Stimulated activated CD8-positive, alpha-beta memory T cell treated with anti-CD3 and anti-CD28 coated beads, Interleukin-4, amount 100 ng/mL, for 1 hour (primary cell): ENCODE measurements at places on chromosomes 16 and 17.

DNA sequence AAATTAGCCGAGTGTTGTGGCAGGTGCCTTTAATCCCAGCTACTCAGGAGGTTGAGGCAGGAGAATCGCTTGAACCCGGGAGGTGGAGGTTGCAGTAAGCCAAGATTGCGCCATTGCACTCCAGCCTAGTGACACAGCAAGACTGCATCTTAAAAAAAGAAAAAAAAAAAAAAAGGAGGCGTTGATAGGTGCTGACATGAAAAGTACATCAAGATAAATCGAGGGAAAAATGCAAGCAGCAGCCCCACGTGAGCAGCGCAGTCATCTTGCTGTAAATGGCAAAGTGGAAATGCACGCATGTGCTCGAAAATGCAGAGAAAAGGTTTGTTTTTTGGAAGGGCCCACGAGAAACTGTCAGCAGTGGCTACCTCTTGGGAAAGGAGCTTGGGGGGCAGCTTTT is 20.9 kb downstream of the MXRA7 start:
- DNase-seq: no peak

- no peak for DNase-seq
Measured at GRCh38 chr17:41010441-41010840, 1.5 kb upstream of the KRTAP3-1 start.

DNA sequence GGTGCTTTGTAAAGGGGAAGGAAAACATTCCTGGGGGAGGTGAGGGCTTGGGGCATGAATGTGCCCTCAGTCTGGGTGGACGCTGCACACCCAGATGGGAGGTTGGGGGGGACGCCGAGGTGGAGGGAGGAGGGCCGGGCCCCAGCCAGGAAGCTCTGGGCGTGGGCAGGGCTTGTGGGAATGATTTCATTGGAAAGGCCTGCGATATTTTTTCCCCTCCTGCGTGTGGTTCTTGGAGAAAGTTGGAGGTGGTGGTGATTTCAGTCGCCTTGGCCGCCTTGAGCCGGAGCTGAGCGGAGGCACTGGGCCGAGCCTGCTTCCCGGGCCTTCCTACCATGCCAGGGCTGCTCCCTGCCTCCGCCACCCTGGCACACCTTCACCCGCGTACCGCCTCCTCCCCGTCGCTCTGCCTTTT is 26.4 kb upstream of the CLEC18A start:
- no peak for DNase-seq

DNA sequence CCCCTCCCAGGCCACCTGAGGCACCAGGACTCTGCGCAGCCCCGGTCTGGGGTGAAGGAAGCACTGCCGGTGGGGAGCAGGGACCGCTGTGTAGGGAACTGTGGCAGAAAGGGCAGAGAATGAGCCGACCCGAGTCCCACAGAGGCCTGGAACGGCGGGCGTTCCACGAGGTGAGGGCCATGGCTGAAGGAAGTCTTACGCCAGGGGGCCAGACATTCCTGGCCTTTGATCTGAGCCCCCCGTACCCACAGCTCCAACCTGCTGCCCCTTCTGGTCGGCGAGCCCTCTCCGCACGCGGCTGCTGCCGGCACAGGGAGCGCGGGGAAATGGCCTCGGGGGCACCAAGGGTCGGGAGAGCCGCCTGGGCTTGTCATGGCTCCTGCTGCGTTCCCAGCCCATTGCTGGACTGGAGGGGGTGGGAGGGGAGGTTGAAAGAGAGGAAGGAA is 1.4 kb upstream of the WNT3 start:
- DNase-seq: no peak

DNA sequence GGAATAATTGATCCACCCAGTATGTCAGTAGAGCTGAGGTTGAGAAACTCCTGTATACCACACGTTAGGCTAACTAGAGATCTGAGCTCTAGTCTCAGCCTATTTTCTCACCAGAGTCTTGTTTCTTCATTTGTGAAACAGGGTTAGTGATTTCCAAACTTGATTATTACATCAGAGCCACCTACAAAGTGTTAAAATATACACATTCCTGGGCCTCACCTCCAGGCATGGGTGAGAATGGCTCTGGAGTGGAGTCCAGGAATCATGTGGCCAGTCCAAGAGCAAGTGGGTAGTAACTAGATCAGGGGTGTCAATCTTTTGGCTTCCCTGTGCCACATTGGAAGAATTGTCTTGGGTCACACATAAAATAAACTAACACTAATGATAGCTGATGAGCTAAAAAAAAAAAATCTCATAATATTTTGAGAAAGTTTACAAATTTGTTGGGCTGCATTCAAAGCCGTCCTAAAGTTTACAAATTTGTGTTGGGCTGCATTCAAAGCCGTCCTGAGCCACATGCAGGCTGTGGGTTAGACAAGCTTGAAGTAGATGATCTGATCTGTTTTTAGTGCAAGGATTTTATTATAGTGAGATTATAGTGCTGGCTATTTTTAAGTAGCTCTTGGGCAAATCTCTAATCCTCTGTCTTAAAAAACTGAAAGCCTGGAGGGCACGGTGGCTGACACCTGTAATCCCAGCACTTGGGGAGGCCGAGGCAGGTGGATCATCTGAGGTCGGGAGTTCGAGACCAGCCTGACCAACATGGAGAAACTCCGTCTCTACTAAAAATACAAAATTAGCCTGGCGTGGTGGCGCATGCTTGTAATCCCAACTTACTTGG is 20.4 kb downstream of the PRCD start:
- DNase-seq: no peak

DNA sequence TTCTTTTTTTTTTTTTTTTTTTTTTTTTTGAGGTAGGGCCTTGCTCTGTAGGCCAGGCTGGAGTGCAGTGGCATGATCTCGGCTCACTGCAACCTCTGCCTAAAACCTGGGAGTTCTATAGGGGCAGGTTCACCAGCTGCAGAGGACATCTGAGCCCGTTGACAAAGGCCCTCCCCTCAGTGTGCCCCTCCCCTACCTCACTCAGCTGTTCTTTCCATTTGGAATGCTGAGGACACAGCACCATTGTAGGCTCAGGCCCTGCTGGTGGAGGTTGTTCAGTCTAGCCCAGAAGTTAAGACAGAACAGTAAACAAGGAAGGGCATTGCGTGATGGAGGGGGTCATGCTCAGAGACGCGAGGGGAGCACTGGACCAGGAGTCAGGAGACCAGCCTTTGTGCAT is 21.8 kb upstream of the KIF19 start:
- no peak for DNase-seq

DNA sequence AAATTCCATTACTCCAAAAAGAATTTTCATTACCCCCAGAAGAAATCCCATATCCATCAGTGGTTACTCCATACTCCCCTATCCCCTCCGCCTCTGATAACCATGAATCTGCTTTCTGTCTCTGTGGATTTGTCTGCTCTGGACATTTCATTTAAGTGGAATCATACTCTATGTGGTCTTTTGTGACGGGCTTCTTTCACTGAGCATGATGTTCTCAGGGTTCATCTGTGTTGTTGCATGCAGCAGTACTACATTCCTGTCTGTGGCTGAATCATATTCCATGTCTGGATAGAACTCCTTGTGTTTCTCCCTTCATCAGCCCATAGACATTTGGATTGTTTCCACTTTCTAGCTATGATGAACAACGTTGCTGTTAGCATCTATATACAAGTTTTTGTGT is 59.5 kb upstream of the IRX3 start:
- DNase-seq: no peak

- DNase-seq: no peak
Measured at GRCh38 chr16:56916571-56917403, 15.2 kb upstream of the HERPUD1 start.

DNA sequence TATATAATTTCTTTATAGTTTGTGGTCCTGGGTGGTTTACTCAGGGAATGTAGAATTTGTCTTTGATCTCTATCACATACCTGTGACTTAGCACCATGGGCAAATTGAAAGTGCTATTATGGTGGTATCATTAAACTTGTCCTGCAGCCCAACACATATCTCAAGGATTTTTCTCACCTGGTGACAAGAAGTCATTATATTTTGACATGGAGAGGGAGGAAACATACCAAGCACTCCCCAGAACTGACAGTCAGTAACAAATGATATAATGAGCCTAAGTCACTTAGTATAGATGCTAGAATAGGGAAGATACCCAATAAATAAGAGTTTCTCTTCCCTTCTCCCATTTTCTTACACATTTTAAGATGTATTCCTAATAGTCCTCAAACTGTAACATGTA is 805.5 kb upstream of the KIF2B start:
- DNase-seq: no peak

GRCh38 chr17:69773081-69773480 is 301.9 kb upstream of the KCNJ16 start:
- DNase-seq: no peak

DNA sequence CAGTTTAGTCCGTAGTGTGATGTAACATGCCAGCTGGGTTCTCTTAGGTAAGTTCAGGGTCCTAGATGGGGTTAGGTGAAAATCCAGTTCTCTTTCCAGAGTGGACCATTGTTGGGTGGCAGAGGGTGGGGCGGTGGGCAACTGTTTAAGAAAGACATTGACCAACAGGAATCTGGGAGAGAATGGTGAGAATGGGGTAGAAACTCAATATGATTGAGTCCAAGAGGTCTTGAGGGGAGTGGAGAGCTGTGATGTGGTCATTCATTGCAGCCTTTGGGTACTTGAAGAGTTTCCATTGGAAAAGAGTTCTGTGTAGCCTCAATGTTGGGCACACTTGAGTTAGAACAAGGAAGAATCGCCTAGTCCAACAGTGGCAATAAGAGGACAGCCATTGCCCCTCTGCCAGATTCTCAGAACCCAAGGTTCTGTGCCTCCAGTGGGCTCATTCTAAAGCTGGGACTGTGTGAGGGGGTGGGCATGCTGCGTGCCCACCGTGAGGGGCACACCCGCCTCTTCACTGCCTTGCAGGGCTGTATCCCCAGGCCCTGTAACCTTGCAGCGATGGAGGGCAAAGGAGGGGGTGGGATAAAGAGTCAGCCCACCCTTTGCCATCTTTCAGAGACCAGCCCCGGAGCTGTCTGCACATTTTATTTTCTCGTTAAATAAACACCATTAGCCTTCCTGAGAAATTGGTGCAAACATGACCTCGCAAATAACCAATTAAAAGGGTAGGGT is 208.1 kb downstream of the CCDC182 start:
- DNase-seq: no peak

- DNase-seq: no peak
Measured at GRCh38 chr16:50027829-50028228, 2.8 kb downstream of the CNEP1R1 start.

DNA sequence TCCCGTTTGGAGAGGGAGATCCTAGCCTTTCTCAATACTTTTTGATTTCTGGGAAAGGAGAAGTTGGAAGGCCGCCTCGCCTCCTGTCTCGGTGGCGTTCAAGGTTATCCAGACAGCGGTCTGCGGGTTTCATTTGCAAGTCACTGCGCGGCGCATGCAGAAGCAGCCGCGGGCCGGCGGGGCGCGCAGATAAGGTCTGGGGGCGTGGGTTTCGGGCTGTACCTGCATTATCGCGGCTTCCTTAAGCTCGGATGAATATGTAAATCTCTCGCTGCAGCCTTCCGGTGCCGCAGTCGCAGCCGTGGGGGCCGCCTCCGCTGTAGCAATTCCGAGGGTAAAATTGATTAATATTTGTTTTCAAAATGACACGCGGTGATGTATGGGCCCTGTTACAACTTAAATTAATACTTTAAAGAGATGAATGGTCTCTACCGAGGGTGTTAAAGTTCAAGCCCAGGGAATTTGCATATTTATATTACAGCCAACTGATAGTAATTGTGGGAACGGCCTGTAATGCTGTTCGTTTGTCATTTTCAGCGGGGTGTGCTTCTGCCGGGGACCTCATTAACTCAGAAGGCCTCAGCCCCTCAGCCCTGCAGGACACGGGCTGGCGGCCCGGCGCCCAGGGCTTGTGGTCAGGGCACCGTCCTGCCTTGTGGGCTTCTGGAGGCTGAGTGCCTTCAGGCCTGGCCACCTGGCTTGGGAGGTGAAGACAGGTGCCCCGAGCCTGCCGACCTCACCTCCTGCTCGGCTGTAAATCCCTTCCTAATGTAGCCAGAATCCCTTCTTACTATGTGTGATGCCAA is 99.4 kb downstream of the CYLD start:
- DNase-seq: no peak

DNA sequence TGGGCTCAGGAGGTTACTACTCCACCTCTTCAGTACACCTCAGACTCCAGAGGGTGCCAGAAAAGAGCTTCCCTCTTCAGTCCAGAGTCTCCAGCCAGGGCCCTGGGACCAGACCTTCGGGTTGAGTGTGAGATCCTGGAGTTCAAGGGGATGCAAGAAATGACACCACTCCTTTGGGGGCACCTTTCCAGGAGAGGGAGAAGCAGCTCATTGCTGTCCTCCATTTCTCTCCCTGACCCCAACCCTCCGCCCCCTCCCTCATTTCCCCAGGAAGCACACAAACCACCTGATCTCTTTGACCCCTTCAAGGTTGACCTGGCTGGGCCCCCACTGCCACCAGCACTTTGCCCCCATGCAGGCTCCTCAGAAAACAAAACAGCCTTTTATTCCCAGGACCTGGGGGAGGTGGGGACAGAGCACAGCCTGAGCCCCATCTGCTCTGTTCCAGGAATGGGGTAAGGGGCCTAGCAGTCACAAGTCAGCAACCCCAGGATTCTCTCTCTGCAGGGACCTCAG is 21.4 kb downstream of the CDH5 start:
- no peak for DNase-seq

DNA sequence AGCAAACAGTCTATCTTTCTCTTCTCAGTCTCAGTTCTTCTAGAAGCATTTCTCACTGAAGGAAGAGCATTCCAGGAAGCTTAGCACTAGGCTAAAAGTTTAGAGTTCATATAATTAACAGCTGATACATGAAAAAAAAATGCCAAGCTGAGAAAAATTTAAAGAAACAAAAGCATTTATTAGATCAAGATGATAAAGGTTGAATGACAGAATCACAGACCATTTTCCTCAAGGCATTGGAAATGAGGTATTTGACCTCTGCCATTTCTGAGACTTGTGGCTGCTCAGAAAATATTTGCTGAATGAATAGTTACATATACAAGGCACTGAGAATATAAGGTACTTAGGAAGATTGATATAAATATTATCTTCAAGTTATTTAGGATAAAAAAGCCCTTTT is 901.6 kb upstream of the GOT2 start:
- DNase-seq: no peak

GRCh38 chr17:81910840-81911276 is 341 bp downstream of the PCYT2 start:
- no peak for DNase-seq

DNA sequence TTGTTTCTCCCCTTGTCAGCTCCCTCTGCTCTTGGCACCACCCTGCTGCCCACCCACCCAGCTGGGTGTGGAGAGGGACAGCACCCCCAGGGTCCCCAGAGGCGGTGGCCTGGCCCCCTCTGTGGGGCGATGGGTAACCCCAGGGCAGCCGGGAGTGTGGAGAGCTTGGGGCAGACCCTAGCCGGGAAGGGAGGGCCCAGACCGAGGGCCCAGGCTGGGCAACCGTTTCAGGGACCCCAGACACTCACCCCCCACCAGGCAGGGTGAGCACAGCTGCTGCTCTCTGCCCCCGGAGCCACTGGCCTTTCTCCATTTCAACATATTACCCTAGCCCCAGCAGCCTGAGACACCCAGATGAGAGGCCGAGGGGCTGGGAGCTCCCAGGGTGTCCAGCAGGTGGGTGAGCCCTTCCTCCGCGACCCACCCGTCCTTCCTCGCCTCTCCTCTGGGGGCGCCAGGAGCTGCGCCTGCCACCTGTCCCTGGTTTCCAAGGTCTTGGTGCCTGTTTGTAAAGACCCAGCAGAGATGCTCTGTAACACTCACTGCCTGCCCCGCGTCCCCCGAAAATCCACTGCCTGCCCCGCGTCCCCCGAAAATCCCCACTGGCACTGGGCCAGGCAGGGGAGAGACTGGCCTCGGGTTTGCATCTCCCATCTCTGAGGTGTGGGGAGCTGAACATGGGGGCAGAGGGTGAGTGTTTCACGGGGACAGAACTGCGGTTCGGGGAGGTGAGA is 45.4 kb downstream of the BAHCC1 start:
- no peak for DNase-seq
